ENCODE measurements at places on chromosomes 16 and 17.
A peak's percentile ranks its signal among the peaks of the same experiment; 100 is the strongest.

DNA sequence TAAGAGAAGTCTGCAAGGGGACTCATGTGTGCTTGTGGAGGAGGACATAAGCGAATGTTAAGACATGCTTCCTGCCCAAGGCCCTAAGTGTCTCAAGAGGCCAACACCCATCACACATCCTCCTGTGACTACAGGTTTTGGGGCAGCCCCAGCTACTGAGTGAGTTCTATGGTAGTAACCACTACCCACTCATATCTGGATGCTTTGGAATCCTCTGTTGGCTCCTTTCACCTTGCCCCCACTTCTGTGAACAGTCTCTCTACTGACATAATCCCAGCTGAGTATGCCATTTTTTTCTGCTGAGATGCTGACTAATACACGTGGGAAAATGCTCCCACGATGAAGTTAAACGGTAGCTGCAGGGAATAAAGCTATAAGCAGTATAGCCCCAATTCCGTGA is 153.5 kb downstream of the VPS53 start:
- DNase-seq, result no peak

- DNase-seq, result no peak
Measured at GRCh38 chr17:72299592-72299991, 178.8 kb downstream of the SOX9 start.

DNA sequence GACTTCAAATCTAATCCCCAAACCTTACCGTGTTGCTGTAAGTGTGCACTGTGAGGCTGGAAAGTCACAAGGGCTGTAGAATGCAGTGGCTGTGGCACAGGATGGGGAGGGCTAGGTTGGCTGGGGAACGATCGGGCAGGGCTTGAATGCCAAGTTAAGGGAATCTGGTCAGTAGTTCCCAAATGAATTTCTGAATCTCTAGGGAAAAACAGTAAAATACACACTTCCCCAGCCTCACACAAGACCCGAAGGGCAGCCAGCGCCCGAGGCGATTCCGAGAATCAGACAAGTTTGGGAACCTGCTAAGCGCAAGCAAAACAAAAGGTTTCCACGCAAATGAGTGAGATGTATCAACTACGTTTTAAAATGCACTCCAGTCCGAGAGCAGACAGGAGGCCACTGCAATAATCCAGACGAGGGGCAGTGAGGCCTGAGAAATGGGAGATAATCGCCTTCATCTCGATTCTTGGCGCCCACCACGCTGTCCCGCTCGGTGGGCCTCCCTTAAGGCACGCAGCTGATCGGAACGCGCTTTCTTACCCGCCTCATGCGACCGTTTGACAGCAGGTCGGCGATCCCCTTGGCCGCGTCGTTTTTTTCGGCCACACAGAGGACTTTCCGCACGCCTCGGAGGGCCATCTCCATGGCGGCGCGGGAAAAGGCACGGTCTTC is 599 bp downstream of the TOP3A start:
- DNase-seq, result no peak

DNA sequence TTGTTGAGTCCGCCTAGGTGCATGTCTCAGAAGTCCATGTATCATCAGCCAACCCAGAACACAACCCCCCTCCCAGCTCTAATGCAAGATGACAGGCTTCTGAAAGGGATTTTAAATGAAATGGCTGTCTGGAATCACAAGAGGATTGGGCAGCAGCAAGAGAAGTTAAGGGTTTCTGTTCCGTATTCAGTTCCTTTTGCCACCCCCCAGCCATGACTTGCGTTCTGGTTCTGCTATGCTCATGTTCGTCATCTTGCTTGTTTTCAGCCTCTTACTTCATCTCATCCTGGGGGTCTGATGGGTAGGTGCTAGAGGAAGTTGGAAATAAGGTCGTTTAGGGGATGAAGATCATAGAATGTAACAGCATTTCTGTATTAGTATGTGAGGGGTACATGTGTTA is 12.0 kb downstream of the MINK1 start:
- no peak for DNase-seq

GRCh38 chr16:78034530-78034929 is 12.2 kb downstream of the CLEC3A start:
- DNase-seq, result no peak

DNA sequence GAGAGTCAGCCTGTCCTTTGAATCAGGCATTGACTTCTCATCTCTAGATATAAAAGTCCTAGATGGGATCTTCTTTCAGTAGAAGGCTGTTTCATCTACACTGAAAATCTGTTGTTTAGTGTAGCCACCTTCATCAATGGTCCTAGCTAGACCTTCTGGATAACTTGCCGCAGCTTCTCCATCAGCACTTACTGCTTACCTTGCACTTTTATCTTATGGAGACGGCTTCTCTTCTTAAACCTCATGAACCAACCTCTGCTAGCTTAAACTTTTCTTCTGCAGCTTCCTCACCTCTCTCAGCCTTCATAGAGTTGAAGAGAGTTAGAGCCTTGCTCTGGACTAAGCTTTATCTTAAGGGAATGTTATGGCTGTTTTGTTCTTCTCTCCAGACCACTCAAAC is 5.4 kb upstream of the MMP2 start:
- DNase-seq, result no peak

- DNase-seq, result peak; percentile 96
Measured at GRCh38 chr16:2927010-2927646, 15.4 kb downstream of the FLYWCH1 start.

GRCh38 chr16:15509593-15510535 is 75.5 kb downstream of the BMERB1 start:
- DNase-seq, result peak; percentile 55

DNA sequence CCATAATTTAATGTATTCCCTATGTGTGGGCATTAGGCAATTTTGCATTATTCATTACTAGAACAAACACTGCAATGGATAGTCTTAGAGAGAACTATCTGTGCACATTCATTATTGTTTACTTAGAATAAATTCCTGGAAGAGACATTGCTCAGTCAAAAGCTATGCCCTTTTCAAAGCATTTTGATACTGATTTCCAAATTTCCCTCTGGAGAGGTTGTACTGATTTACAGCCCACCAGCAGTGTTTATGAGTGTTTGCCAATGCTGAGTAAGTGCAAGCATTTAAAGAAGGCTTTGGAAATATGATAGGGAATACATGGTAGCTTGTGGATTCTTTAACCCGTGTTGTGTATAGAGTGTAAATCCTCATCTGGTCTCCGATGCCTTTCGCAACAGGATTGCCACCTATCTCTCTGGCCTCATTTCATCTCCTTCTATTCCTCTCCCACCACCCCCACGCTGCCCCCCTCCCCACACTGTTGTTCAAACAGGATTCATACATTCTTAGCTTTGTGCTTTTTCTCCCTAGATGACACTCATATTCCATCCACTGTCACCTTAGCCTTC is 33.4 kb upstream of the MMD start:
- DNase-seq, result no peak

GRCh38 chr17:41718287-41718645 is 6.1 kb downstream of the GAST start:
- no peak for DNase-seq

DNA sequence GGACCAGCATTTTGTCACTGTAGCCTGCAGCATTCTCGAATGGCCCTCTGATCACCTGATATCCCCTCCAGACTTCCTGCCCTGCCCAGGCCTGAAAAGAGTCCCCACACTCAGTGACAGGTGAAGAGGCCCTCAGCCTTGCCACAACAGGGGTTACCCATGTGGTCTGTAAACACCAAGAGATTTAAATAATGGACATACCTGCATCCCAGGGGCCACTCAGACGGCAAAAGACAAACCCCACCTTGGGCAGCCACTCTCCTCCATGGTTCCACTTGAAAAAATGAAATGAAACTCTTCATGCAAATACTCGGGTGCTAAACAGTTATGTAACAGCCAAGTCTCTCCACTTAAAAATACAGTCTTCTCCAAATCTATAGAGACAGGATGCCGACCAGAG is 22.9 kb upstream of the PECAM1 start:
- peak; percentile 13 for DNase-seq
